Motor neuron (in vitro differentiated cells): ENCODE measurements at places on chromosomes 3 and 15. TPM values are rescaled to one million over a fixed set of nuclear protein-coding genes. Genes with fewer than 3 reads are reported as not detected.

DNA sequence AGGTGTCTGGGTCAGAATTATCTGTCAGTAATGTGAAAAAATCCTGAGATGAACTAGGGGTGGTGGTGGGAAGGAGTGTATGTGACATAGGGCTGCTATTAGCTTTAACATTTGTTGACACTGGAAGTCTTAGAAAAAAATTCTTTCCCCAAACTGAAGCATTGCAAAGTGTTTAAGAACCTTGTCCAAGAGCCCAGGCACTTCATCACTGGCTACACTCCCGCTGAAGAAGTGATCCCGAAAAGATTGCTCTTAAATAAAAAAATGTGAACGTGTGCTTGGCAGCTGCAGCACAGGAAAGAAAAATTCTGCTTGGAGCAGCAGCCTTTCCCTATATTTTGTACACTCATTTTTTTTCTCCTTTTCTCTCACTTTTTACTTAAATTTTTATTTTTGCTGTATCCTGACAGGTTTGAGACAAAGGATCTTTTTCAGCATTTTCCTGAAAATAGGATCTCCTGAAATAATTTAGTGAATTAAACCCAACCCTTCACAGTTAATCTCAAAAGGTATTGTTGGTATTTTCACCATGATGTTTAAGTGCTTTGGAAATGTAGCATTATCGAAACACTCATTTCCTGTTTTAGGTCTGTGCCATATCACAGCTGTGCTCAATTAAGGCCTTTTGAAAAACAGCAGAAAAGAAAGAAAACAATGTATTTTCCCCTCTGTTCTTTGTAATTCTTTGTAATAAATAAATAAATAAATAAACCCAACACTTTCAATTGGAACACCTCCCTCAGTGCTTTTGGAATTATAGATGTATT lies 477.6 kb downstream of the ZNF385D start:
- no peak for ATAC-seq

DNA sequence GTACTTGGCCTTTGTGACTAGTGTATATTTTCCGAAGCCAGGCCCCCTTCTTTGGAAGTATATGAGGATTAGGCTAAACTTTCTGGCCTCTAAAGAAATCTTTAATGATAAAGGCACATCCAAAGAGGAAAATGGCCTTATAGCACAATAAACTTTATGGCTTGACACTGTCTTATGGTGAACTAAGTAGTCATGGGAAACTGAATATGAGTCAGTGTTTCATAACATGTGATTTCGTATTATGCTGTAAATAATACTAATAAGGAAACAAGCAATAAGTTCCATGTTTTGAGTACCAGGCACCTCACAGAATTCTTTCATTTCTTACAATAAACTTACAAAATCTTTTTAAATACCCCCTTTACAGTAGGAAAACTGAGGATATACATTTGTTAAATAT lies 8.2 kb downstream of the ZPLD1 start:
- no peak for ATAC-seq

WWTR1 gene
- 3.2 and 3.3 TPM in 2 replicates for total RNA-seq

GOLGA8B gene
- 61.7 and 91.6 TPM in 2 replicates for total RNA-seq

SAMD7 gene
- total RNA-seq: 0.08 and 0.09 TPM in 2 replicates

- no peak for ATAC-seq
Measured at GRCh38 chr3:22117751-22118346, 366.8 kb upstream of the ZNF385D start.

DNA sequence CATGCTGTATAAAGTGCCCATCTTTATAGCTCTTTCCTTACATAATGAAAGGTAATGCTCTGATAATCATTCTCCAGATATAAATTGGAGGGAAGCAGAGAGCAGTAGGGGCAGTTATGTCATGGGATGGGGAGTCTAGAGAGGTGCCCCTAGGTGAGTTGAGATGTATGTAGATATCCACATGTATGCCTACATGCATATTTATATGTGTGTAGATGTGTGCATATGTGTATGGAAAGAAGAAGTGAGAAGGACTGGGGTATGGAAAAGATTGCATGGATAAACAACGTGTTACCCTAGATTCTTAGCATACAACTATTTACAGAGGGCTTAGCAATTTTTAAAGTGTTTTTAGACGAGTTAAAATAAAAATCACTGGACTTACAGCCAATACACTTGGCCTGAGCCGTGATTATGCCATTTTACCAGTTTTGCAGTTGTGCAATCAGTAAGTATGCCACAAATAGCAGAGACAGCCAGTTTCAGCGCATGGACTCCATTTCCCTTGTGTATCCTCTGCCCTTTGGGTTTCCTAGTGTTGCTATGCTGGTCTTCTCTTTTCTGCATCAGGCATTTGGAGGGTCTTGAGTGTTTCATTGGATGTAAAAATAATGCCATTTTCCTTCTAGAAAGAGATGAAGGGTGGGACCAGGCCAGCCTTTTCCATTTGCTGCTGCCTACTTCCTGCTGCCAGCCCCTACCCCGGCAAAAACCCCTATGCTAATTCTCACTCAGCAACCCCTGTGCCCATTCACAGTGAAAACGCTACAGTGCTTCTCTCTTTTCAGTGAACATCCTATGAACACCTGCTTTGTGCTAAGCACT lies 199.4 kb upstream of the NR2E3 start:
- no peak for ATAC-seq

UQCRC1 gene
- total RNA-seq: 273 and 306 TPM in 2 replicates

CRABP1 gene
- total RNA-seq: 539 and 545 TPM in 2 replicates

GRCh38 chr3:67495751-67496150 lies 158.7 kb downstream of the SUCLG2 start:
- no peak for ATAC-seq

DNA sequence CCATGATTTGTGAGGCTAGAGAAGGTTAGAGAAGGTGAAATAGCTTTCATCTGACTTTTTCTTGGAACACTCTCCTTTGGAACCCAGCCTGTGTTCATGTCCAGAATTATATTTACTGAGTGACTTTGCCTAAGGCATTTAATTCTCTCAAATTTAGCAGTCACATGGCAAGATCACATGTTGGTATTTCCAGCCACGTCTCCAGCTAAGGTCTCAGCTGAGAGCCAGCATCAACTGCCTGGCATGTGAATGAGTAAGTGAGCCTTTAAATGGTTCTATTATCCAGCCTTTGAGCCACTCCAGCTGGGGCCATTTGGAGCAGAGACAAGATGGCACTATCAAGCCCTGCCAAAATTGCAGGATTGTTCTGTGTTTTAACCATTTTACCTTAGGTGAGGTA lies 130.2 kb upstream of the SGO1 start:
- no peak for ATAC-seq
